Neural crest cell (in vitro differentiated cells): ENCODE measurements at places on chromosomes 13 and 19. TPM values are rescaled to one million over a fixed set of nuclear protein-coding genes. Genes with fewer than 3 reads are reported as not detected.

GRCh38 chr19:54207676-54207982 lies 7.0 kb downstream of the RPS9 start:
- peaks cover 48% of the 10 kb centered on the region for H3K36me3 ChIP-seq
- H3K4me3 ChIP-seq = peak overlapping the region; percentile 99
- H3K4me1 ChIP-seq = peaks cover 64% of the 10 kb centered on the region
- H3K27me3 ChIP-seq = peaks cover 21% of the 10 kb centered on the region
- DNase-seq = no peak

DNA sequence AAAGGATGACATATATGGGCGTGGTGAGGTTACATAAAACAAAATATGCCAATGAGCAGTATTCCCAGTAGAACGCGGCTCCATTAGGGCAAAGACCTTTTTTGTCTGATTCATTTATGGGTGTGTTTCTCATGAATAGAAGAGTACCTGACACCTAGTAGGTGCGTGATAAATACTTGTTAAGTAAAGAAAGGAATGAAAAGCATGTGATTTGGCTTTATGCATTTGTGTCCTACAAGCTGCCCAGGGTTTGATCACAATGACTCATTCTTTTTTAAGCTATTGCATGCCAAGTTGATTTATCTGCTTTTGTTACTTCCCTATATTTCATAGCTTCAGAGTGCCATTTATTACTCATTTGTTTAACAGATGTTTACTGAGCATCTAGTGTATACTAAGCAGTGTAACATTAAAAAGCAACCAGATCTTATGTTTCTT lies 19.1 kb upstream of the KCTD4 start:
- no peak overlapping the region for H3K4me3 ChIP-seq
- H3K27me3 ChIP-seq = no peaks in the 10 kb centered on the region
- DNase-seq = no peak
- H3K36me3 ChIP-seq = peaks cover 4% of the 10 kb centered on the region
- no peak overlapping the region for H3K27ac ChIP-seq

GRCh38 chr13:30306762-30307193 lies 573 bp downstream of the KATNAL1 start:
- H3K4me3 ChIP-seq = peak overlapping the region; percentile 86
- peak; percentile 95 for DNase-seq
- H3K27ac ChIP-seq = peak overlapping the region; percentile 13
- no peaks in the 10 kb centered on the region for H3K27me3 ChIP-seq

DNA sequence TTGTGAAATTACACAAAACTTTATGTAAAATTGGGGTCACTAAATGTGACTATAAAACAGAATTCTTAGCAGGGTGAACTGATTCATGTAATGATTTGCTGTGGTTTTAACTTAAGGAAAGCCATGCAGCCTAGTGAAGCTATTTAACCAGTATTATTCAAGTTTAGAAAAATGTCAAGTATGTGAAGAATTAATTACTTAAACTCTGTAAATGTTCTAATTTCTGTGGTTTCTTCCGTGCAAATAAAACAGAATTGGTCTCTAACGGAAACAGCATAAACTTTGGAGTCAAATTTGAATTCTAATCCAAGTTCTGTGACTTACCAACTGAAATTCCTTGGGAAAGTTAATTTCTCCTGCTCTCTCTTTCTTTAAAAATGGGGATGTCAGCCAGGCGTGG lies 13.3 kb downstream of the CDC16 start:
- no peak for DNase-seq
- no peak overlapping the region for H3K27ac ChIP-seq
- H3K27me3 ChIP-seq = no peaks in the 10 kb centered on the region
- no peak overlapping the region for H3K4me3 ChIP-seq

DNA sequence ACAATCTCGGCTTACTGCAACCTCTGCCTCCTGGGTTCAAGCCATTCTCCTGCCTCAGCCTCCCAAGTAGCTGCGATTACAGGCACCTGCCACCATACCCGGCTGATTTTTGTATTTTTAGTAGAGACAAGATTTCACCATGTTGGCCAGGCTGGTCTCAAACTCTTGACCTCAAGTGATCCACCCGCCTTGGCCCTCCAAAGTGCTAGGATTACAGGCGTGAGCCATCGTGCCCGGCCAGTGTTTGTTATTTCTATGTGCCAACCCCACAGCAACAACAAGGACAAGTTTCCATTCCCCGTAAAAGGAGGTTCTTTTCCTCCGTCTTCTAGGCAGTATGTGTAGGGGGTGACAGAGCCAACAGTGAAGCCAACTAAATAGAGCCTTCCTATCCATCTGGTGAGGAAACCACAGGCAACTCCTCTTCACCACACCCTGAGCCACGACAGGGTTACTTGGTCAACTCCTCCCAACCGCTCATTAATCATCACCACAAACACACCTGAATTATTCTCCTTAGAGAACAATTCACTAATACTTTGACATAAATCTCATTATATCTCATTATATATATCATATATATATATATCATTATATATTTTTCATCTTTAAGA lies 25.5 kb downstream of the FOXO1 start:
- no peak overlapping the region for H3K4me3 ChIP-seq
- H3K4me1 ChIP-seq = peaks cover 44% of the 10 kb centered on the region
- no peaks in the 10 kb centered on the region for H3K36me3 ChIP-seq
- no peaks in the 10 kb centered on the region for H3K27me3 ChIP-seq
- no peak overlapping the region for H3K27ac ChIP-seq
- no peak for DNase-seq

DNA sequence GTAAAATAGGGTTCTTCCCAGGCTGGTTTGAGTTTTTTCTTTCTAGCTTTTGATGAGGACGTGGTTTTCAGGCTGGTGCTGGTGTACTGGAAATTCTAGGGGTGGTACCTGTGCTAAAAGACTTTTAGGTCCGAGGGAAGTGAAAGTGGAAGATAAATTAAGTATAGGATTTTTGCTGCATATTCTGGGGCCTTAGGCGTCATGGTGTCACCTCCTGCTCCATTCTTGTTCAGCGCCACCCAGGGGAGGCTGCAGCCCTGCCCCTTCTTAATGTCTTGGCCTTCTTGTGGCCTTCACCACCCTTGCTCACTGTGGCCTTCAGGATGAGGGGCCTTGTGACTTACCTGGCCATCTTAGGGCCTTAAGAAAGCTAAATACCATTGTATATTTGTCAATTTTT lies 12.4 kb downstream of the ZNF552 start:
- H3K36me3 ChIP-seq = peaks cover 3% of the 10 kb centered on the region
- no peak for DNase-seq
- no peaks in the 10 kb centered on the region for H3K27me3 ChIP-seq
- peak overlapping the region; percentile 52 for H3K27ac ChIP-seq

GRCh38 chr13:79549355-79550106 lies 68.6 kb downstream of the NDFIP2 start:
- no peak for DNase-seq
- no peaks in the 10 kb centered on the region for H3K27me3 ChIP-seq
- H3K4me1 ChIP-seq = peaks cover 18% of the 10 kb centered on the region
- H3K36me3 ChIP-seq = no peaks in the 10 kb centered on the region

Gene SIGLECL1
- not detected in 2 replicates for total RNA-seq

Gene ARHGAP35
- 81.0 and 82.5 TPM in 2 replicates for total RNA-seq

Gene ZNF208
- not detected in 2 replicates for total RNA-seq

Gene SLC8A2
- 0.61 and 0.70 TPM in 2 replicates for total RNA-seq
